ENCODE measurements at places on chromosomes 6 and 20.
A peak's percentile ranks its signal among the peaks of the same experiment; 100 is the strongest.

DNA sequence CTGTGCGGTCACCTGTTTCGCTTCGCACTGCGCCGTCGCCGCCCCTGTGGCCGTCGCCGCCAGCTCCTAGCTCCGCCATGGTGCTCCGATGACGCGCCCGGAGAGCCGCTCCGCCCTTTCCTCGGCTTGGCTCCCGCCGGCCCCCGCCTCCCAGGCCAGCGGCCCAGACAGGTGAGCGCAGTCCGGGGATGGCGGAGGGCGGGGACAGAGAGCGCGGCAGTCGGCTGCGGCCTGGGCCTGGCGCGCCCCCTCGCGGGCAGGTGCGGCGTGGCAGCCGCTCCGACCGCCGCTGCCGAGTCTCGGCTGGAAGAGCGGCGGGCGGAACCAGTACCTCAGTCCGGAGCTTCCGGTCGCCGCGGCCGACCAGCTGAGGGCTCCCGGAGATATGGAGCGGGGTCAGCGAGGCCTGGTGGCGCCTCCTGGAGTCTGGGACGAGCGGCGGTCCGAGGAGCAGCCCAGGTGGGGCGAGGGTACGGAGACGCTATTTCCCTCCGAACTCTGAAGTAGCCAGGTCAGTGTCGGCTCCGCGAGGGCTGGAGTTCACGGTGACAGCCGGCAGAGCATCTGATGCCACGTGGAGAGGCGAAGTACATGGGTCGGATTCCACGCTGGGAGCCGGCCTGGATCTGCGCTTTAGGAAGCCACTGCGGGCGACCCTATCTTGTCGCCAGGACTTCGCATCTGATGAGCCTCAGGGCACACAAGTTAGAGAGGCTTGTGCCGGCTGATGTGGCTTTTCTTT lies at the start of gene MAP7:
Gene MAP7 (minus strand): TSS at position 93 of the 742 bp plus-strand sequence. CDS start 14 bp downstream, at position 79.
- DNase-seq = peak; percentile 69

DNA sequence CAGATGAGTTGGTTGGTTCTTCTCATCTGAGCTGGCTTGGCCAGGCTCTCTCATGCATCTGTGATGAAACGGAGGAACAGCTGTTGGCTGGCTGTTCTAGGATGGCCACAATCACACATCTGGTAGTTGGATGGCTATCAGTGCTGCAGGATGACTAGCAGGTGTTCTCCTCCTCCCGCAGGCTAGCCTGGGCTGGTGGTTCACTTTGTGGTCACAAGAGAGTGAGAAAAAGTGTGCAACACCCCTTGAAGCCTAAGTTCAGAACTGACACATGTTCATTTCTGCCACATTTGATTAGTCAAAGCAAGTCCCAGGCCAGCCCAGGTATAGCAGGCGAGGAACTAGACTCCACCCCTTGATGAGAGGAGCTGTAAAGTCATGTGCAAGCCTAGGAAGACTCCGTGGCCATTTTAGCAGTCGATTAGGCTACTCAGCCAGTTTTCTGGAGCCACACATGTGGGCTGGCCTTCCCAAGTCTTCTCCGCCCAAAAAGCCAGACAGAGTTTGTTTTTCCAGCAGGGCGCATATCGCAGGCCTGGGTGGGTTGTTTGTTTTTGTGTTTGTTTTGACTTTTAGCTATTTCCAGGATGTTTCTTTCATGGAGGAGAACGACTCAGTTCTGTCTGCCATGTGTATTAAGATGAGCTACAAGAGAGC lies 120.8 kb downstream of the ISM1 start:
- DNase-seq = no peak

DNA sequence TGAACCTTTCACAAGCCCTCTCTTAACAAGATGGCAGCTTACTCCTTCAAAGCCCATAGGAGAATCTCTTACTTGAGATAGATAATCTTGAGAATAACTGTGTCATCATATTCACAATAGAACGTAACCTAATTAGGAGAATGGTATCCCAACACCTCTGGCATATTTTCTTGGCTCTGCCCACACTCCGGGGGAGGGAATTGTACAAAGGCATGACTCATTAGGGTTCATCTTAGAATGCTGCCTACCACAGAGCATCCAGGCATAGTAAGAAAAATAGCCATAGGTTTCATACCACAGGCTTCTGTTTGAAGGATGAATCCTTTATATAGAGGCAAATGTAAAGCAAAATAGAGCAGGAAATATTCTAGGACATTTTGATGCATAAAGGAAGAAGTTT lies 1100.6 kb upstream of the CITED2 start:
- DNase-seq = no peak

GRCh38 chr6:3791526-3792203 lies 40.2 kb upstream of the PXDC1 start:
- DNase-seq = no peak

DNA sequence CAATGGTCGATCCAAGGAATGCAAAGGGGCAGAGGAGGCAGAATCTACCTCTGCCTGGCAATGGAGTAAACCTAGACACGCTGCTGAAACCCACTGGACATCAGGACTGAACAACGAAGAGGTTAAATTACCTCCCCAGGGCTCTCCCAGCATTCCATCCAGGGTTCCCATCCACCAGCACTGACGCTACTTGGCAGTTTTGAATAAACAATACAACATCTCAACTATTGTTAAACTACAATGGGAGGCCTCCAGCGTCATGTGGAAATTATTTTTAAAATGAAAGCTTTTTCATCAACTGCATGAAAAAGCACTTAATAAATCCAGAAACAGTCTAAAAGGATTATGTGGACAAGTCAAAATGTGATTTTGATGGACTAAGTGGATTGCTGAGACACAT lies 96.8 kb upstream of the NHSL1 start:
- DNase-seq = no peak

GRCh38 chr6:108013787-108014439 lies 55.9 kb upstream of the SEC63 start:
- no peak for DNase-seq

DNA sequence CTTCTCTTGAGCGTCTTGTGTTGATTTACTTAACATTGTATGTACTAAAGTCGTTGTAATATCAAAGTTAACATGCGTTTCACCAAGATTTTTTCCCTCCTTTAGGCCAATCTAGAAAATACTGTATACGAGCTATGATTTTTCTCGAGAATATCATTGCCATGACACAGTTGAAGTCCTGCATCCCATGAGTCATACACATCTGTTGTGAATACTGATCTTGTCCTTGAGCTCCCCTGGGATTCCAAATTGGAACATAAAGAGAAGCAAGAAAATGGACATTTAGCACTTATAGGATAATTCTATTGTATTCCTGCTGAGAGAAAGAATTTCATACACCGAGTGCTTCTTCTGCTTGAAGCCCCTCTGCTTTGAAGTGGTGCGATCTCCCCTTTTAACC lies 109.6 kb downstream of the SLC35B3 start:
- DNase-seq = no peak

GRCh38 chr6:127924031-127924430 lies 23.2 kb upstream of the THEMIS start:
- DNase-seq = no peak

DNA sequence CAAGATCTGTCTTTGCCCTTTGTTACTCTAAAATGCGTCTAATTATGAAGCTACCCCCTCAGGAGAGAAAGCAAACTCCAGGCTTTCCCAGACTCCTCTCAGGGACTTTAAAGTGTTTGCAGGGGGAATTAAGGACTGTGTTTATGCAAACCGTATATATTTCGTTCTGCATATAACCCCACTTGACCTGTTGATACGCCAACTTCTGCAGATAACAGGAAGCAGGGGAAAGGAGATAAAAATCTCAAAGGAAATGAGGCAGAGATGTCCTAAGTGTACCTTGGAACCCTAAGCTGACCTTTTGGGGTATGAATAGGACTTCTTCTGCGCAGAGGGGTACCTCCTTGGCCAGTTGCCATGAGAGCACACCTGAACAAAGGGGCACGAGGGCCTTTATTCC lies 8.1 kb downstream of the SYCP2L start:
- no peak for DNase-seq

DNA sequence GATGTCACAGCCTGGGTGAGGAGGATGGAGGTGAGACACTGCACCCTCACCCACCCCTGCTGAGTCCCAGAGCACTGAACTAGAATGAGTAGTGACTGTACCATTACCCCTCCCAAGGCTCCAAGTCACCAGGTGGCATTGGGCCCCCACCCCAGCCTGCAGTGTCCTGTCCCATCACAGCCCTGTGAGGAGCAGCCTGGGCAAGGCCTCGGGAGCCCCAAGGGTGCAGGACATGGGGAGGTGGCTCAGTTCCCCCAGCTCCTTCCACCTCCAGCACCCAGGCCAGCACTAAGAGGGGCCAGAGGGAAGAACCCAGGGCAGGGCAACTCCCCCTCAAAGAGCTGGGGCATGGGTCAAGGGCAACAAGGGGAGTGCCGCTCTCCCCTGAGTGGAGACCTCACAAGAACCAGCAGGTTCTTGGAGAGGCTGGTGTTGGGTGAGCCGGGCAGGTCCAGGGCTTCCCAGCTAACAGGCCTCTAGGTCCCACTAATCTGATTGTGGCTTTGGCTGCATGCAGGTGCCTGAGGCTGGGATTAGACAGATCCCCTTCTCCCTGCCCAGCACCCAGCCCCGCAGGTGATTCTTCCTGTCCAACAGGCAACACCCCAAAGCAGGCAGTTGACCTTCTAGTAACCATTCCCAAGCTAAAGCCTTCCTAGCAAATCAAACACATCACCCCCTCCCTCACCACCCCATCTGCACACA lies 2.6 kb downstream of the CST4 start:
- DNase-seq = no peak

DNA sequence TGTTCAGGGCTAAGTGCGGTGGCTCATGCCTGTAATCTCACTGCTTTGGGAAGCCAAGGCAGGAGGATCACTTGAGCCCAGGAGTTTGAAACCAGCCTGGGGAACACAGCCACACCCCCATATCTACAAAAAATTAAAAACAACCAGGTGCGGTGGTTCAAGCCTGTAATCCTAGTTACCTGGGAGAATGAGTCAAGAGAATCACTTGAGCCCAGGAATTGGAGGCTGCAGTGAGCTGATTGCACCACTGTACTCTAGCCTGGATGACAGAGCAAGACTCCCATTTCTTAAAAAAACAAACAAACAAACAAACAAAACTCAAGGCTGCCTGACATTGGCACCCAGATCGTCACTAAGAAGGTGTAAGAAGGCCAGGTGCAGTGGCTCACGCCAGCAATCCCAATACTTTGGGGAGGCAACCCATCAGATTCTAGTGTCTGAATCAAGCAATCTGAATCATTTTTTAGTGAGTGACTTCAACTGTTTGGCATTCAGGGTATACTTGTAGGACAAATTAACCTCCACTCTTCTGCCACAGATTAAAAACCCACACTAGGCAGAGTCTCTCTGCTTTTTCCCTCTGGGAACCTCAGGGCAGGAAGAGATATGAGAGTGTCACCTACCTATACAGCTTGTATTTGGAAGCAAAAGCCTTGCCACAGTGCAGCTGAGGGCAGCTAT lies 6.1 kb downstream of the PLAGL2 start:
- DNase-seq = no peak

DNA sequence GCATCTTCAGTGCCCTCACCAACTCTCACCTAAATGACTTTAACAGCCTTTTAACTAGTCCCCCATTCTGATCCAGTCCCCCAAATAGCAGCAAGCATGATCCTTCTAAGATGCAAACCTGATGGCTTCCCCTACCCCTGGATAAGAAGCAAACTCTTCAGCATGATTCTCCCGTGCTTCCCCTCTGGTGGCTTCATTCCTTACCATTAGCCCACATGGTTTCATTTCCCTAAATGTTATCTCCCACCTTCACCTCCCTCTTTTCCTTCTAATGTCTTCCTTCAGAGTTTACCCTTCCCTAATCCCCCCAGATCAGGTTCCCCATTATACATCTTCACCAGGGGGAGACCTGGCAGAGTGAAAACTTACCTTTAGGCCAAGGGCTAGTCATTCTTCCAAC lies 4.0 kb upstream of the RAB5IF start:
- no peak for DNase-seq

GRCh38 chr6:484086-484745 lies 92.7 kb downstream of the IRF4 start:
- peak; percentile 60 for DNase-seq

DNA sequence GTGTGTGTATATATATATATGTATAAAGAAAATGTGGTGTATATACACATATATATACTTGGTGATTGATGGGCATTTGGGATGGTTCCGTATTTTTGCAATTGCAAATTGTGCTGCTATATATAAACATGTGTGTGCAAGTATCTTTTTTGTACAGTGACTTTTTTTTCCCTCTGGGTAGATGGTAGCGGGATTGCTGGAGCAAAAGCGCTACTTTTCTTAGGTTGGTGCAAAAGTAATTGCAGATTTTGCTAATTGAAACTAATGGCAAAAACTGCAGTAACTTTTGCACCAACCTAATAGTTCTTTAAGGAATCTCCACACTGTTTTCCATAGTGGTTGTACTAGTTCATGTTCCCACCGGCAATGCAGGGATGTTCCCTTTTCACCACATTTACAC lies 135.4 kb downstream of the AHI1 start:
- no peak for DNase-seq

Data from activated CD4-positive, alpha-beta T cell treated with anti-CD3 and anti-CD28 coated beads, Interleukin-2, amount 50 U/mL, for 48 hours (primary cell).